Caki2 (cell line): ENCODE measurements at places on chromosomes 16 and 17. TPM values are rescaled to one million over a fixed set of nuclear protein-coding genes. Genes with fewer than 3 reads are reported as not detected.

DNA sequence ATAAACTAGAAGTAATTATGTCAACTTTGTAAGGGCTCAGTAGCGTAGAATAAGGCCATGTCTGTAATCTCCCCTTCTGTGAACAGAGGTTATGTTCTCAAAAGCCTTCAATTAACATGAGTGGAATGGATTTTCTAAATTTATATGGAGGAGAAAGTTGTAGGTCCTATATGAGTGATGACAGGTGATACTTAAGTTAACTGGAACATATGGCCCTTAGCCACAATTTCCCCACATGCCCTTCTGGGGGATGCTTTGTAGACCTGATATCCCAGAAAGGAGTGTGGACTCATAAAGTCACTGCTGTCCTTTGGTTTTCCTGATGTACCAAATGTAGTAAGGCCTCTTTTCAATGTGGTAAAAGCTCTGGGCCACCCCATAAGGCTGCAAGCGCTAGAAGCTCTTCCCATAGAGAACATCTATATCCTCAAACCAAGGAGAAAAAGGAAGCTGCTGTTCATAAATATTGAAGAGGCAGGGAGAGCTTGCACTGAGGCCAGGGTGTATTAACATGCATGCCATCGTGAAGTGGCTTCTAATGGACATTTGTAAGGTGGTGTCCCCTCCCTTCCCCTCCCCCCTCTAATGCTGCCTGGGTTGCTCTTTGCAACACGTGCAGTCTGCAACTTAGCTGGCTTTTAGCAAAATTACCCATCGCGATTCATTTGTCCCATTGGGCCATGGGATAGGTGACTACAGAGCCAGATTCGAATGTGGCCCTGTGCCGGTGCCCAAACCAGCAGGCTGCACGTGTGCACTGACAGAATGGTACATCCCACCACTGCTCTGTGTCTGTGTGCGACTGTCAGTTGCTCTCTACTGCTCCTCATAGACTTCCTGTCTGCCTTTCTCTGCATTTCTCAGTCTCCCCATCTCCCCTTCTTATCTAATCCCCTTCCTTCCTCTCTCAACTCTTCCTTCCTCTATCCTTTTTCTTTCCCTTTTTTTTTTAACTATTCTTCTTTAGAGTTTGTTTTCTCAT lies 269.0 kb downstream of the WWOX start:
- no peak for DNase-seq

- DNase-seq = peak; percentile 64
Measured at GRCh38 chr17:40168262-40168832, 8.9 kb upstream of the RAPGEFL1 start.

- no peak for DNase-seq
Measured at GRCh38 chr16:82019535-82019934, 8.3 kb upstream of the SDR42E1 start.

DNA sequence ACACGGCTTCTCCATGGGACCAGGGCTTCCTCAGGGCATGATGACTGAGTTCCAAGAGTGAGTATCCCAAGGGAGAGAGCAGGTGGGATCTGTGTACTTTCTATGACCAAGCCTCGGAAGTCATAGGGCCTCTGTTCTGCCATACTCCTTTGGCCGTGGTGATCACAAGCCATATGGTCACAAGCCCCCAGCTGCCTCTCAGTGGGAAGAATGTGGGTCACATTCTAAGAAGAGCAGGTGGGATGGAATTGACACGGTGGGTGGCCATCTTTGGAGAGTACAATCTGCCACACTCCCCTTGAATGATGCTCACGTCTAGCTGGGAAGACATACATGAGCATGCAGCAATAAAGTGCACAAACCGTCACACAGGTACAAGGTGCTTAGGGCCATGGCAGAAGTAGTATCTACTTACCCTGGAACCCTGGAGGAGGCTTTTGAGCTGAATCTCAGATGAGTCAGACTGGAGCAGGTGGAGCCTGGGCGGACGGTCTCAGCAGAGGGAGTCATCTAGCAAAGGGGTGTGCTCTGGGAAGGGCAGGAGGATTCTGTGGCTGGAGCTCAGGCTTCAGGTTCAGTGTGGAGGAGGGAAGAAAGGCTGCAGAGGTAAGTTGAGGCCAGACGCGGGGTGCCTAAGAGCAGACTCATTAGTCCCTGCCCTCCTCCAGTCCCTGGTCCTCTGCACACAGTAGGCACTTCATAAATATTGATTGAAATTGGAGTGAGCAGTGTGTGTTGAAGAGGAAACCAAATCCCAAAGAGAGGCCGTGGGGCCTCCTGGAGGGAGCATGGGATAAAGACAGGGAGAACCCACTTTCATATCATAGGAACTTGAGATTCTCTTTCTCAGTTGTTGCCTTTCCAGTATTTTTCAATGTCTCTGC lies 26.6 kb downstream of the GOSR2 start:
- no peak for DNase-seq

RHBDL1 gene
- total RNA-seq = 0.12 and 0.68 TPM in 2 replicates

DNA sequence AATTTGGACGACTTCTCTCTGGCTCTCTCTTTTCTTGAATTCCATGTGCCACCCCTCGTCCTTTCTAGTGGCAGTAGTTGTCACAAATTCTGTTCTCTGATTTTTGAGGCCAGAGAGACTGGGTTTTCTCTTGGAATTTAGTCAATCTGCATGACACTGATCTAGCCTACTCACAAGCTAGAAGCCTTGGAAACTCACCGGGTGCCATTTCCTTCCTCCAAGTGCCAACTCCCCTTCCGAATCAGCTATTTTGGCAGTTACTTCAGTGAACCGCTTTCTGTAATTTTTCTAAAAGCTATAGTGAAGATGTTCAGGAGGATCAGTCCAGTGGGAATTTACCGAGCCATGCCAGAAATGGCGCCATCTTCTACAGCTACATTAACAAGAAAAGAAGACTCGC lies 228.9 kb downstream of the PMP22 start:
- no peak for DNase-seq

- no peak for DNase-seq
Measured at GRCh38 chr17:19800571-19800970, 52.5 kb upstream of the ALDH3A1 start.

TBC1D3G gene
- not detected in 2 replicates for total RNA-seq

DNA sequence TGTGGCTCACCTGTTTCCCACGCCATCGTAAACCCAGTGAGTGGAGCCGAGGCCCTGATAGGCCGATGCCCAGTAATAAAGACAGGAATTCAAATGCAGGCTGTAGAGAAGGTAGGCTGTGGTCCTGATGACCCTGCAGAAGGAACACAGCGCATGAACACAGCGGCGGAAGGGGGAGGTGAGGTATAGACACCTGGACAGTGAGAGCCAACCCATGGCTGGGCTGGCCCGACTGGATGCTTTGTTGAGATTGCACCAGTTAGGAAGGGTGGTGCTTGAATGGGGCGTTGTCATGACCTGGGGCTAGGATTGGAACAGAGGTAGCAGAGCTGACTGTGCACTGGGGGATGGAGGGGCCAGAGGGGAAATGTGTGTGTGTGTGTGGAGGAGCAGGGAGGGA lies 59.2 kb downstream of the CNGB1 start:
- no peak for DNase-seq

DNA sequence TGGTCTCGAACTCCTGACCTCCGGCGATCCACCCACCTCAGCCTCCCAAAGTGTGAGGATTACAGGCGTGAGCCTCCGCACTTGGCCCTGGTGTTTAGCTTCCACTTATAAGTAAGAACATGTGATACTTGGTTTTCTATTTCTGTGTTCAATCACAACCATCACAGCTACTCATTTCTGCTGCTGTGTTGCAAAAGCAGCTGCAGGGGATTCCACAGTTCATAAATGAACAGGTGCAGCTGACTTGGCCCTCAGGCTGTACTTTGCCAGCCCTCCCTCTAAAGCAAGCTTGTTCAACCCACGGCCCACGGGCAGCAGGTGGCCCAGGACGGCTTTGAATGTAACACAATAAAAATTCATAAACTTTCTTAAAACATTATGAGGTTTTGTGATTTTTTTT lies 79.2 kb downstream of the SLC39A11 start:
- no peak for DNase-seq

PRAC1 gene
- total RNA-seq = not detected in 2 replicates

RAB40C gene
- 22.4 and 33.2 TPM in 2 replicates for total RNA-seq

GRB2 gene
- 113 and 118 TPM in 2 replicates for total RNA-seq

GRCh38 chr16:88306411-88306810 lies 76.3 kb upstream of the ZNF469 start:
- DNase-seq = no peak

IGF2BP1 gene
- total RNA-seq = 0.29 and 1.2 TPM in 2 replicates

DNA sequence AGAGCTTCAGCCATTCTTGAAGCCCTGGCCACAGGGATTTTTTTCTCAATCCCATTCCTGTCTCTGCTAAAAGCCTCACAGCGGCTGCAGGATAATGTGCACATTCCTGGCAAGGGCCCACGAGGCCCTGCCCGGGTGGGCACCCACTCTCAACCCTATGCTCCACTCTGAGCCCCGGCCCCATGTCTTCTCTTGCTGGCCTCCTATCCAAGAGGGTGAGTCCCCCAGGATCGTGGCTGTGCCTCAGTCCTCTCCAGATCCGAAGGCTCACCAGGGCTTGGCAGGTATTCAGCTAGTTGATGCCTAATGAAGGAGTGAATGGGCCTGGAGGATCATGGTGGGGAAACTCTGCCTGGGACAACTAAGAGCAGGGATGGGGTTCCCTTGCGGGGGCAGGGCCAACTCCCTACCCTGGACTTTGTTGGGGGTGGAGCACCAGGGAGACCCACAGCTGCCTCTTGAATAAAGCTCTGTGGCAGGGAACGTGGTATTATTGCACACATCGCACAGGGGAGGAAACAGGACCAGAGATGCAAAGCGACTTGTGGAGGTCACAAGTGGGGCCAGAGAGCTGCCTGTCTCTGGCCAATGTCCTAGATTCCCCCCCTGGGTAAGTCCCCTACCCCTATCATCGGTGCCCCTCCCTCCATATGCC lies 5.4 kb downstream of the ARHGAP27 start:
- DNase-seq = no peak

MYCBPAP gene
- total RNA-seq = 1.1 and 9.3 TPM in 2 replicates

- DNase-seq = no peak
Measured at GRCh38 chr16:4011940-4012629, 104.2 kb downstream of the ADCY9 start.

OR3A2 gene
- not detected in 2 replicates for total RNA-seq

SSH2 gene
- 14.3 and 28.6 TPM in 2 replicates for total RNA-seq

DNA sequence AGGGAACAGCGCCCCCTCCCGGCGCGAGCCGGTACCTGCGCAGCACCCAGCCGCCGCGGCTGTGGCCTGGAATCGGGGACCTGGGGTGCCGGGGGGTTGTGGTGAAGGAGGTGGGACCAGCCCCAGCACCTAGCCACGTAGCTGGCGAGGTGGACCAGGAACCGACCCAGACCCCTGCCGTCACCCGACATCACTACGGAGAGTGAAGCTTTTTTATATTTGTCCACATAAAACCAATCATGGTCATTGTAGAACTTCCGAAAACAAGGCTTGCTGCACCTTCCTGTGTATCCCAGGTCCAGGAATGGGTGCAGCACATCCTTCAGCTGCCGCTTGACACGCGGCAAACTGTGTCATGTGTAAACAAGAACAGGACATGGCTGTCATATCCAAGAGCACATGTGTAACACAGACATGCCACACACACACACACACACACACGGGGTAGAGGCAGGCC lies 1.3 kb downstream of the HBQ1 start:
- DNase-seq = no peak

DNA sequence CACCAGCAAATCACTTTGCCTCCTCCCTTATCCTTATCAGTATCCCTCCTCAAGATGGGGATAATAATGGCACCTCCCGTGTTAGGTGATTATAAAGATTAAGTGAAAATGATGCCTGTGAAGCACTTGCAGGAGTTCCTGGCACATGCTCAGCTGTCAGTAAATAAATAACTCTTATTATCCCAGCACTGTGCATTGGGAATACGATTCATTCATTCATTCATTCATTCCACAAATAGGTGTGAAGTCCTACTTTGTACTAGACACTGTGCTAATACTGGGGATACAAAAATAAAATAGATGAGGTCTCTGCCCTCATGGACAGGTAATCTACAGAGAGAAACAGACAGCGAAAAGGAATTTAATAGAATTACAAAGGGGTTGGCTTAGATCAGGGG lies 2.0 kb downstream of the XYLT2 start:
- DNase-seq = no peak

- DNase-seq = no peak
Measured at GRCh38 chr17:72797142-72797541, 295.3 kb downstream of the SLC39A11 start.

- peak; percentile 85 for DNase-seq
Measured at GRCh38 chr16:89922884-89923639, at the start of gene TUBB3. TUBB3 (plus strand) TSS chr16:89923342; CDS start chr16:89923402, 60 bp downstream.

DNA sequence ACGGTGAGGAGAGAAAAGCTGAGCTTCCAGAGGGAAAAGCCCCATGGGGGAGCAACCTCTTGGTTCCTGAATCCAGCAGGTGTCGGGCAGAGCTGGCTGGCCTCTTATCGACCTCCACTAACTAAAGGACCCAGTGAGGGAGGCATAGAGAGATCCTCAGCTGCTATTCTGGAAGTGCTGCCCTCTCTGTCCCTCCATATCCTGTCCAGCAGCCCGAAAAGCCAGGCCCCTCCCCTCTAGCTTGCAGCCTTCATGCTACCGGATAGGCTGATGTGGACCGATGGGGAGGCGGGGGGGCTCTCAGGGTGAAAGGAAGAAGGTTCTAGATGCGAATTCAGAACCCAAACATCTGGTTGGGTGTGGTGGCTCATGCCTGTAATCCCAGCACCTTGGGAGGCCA lies 24.9 kb downstream of the MXRA7 start:
- no peak for DNase-seq

DNA sequence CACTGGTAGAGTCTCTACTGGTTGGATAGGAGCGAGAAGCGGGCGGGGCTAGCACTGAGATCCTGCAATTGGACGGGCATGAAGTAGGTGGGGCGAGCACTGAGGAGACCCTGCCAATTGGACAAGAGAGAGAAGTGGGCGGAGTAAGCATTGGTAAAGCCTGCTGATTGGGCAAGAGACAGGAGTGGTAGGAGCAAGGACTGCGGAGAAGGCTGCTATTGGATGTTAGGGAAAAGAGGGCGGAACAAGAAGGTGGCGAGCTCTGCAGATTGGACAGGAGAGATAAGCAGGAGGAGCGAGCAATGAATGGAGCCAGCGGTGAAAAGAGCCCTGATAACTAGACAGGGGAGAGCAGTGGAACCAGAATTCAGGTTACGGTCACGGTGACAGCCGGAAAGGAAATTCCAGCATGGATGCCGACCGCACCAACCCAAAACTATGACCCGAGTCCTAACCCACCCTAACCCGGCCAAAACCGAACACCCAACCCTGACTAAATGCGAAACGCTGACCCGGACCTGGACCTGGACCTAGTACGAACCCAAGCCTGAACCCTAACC lies 4.8 kb downstream of the SCGB1C2 start:
- peak; percentile 94 for DNase-seq

DNA sequence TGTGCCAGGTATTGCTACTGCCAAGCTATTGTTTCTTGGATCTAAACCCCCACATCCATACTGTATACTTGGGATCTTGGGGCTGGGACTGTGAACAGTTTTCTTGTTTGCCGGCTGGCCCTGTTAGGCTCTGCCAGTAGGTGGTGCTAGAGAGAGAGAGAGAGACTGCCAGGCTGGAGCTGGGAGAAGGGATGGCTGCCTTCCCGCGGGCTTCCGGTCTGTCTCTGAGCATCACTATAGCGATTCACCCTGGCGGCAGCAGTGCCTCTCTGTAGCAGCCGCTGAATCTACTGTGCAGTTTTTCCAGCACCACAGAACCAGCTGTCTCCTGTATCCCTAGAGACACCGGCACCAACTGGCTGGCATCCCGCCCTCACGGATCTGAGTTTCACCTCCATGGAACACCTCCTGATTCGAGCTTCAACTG lies 201.2 kb downstream of the UTP18 start:
- peak; percentile 57 for DNase-seq
